ENCODE measurements at places on chromosomes 2 and 18.

- no peak for DNase-seq
Measured at GRCh38 chr18:55763298-55763697, 175.3 kb upstream of the TCF4 start.

GRCh38 chr18:7635948-7636347, 68.8 kb downstream of the PTPRM start:
- no peak for DNase-seq

DNA sequence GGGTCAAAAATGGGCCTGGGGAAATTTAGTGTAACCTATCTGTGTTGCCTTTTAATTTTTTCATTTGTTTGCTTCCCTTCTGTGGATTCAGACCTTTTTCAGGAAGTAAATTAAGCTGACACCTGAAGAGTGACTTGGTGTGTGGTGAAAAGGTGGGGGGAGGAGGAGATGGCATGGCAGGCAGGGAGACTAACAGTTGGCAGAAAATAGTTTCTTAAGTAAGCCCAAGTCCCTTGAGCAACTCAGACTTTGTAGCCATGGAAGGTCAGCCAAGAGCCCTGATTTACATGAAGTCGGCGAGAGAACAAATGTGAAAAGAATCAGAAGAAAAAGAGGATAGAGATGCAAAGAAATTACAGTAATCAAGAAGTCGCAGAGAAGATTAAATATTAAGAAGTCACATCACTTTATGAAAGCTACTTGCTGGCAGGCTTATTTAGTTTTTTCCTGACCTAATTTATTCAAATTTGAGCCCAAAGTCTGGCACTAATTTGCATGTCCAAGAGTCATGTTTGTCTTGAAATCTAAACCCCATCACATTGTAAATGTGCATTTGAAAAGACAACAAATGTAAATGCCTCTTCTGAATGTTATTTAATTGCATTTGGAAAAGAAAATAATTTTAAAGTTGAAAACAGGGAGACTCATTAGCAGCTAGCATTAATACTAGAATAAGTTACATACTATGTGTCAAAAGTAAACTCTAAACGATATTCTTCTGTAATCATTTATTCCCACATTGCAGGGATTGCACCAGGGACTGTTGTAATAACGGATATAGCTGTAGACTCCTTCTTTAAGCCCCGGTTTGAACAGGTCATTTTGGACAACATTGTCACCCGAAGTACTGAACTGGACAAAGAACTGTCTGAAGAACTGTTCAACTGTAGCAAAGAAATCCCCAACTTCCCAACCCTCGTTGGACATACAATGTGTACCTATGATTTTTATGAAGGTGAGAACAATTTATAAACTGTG, 19.3 kb downstream of the UPP2 start:
- no peak for DNase-seq

GRCh38 chr2:210224941-210225672, at the start of gene ACADL:
Gene ACADL (minus strand): TSS chr2:210225447. CDS start chr2:210225263, 184 bp downstream.
- DNase-seq = no peak

DNA sequence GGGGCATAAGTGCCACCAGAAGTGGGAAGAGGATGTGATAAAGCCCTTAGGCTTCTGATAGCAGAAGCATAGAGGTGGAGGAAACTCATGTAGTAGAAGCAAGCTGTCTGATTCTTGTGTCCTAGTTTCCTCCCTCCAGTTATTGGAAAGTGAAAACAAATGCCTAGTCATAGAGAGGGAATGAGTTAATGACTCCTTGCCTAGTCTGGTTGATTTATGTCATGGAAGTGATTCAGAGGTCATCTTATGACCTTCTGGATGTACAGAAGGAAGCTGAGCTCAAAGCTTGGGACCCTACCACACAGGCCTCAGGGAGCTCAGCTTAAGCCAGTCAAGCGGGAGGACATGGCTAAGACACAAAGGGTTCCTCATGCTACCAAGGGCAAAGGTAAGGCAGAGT, 232.2 kb downstream of the THSD7B start:
- no peak for DNase-seq

- no peak for DNase-seq
Measured at GRCh38 chr18:47821314-47821713, 109.1 kb downstream of the SMAD2 start.

DNA sequence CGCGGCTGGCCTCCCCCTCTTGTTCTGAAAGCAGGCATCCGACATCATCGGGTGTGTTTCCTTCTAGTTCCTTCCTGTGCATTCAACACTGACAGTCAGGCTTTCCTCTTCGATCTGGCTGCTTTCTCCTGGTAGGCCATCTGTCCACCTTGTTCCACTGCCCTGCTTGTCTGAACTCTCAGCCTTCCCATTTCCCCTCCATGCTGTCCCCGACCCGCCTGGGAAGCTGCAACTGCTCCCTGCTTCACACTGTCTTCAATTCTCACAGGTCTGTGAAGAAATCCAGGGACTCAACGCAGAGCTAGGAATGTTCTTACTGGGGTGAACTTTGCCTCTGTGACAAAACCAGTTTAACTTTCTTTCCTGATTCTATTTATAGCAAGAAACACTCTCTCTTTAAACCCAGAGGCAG, 43.0 kb downstream of the KIF3C start:
- no peak for DNase-seq

- no peak for DNase-seq
Measured at GRCh38 chr2:121717529-121717928, 19.1 kb downstream of the NIFK start.

- DNase-seq = no peak
Measured at GRCh38 chr2:100054426-100054825, 88.0 kb downstream of the AFF3 start.

DNA sequence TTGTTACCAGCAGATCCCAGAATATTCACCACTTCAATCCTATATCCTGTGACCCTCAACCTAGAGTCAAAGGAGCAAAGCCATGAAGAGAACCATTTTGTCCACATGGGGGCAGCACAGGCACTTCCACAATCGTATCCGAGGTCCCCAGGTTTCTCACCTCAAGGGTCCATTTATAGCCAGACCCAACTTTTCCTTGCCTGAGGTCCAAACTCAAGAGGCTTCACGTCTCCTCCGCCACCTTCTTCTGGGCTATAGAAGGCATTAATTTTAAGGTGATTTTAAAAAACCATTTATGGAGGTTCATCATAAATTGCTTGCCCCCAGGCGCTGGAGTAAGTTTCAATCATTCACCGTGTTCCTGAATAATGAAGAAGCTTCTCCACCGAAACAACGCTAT, 111.6 kb upstream of the NABP1 start:
- no peak for DNase-seq

DNA sequence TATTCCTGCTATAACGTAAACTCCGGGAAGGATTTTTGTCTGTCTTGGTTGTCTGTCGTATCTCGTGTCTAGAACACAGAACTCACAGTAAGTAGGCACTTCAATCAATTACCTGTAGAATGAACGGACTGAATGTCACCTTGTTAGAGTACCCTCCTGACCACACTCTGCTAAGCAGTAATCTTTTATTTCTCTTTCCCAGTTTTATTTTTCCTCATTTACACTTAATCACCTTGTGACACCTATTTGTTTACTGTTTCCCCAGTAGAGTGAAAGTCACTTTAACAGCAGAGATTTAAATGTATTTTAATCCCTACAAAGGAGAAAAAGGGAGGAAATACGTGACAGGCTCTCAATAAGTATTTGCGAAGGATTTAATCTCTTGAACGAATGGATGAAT, 514 bp upstream of the EPB41L5 start:
- DNase-seq = no peak

GRCh38 chr18:46104128-46104911, at the start of gene HAUS1:
Gene HAUS1 (plus strand): TSS chr18:46104385. CDS start chr18:46104412, 27 bp downstream.
- peak; percentile 67 for DNase-seq

DNA sequence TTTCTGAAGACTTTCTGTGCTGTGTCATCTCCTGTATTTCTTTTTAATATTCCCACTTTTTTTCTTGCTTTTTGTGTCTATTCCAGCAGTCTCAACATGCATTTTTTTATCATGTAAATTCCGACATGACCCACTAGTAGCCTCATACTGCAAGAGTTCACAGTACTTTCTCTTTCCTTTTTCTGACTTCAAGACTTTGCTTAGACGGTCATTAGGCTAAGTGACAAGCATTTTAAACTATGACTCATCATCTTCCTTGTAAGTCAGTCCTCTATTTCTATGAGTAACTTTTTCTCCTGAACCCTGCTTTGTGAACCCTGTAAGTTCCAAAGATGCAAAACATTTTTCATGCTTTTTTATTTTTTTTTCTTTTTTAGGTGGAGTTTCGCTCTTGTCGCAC, 381.2 kb downstream of the TXNL1 start:
- DNase-seq = peak; percentile 51

DNA sequence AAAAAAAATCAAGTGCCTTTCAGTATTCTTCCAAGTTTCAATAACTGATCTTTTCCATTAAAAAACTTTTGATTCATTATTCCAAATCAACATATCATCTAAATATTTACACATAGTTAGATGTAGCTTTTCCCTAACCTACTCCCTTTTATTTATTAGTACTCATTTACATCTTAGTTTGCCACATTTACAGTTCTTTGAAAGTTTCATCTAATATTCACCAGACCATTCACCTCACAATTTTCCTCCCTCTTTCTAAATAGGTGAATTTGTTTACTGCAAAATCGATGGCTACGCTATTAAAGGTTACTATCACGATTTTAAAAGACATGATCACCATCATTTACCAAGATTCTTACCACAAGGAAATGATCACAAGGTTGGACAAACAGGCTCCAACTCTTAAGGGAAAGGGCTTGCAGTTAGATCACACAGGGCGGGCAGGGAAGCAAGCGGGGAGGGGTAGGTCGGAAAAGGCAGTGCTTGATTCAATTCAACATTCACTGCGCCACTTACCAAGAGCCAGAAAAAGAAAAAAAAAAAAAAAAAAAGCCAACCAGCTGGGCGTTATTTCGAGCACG, 654 bp upstream of the MARCHF7 start:
- DNase-seq = no peak

GRCh38 chr18:69558052-69558451, 157.4 kb downstream of the DOK6 start:
- no peak for DNase-seq

- no peak for DNase-seq
Measured at GRCh38 chr2:2914252-2914651, 463.4 kb downstream of the EIPR1 start.

GRCh38 chr18:37948471-37948870, 382.9 kb upstream of the CELF4 start:
- no peak for DNase-seq

DNA sequence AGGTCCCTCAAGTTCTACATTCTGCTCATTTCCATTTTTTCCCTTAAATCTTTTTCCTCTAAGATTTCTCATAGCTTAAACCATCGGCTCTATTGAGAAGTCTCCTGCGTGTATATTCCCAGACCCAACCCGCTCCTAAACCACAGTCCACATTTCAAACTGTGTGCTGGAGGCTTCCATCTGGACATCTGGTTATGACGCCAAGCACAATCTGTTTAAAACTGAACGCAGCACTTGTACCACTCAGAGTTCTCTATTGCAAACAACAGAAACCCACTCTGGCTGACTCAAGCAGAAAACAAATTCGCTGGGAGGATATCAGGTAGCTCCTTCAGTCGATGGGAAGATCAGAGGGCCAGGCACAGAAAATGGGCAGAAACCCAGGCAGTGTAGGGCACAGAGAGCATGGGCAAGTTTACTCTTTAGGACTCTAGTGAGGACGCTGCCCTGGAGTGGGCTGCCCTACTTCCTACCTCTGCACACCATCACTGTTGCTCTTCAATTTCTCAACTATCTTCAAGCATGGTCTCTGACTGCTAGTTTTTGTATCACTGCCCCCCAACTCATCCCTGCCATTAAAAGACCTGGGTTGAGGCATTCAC, 5.6 kb upstream of the EML4 start:
- DNase-seq = no peak

GRCh38 chr2:236661762-236662110, 92.1 kb downstream of the ACKR3 start:
- DNase-seq = no peak

DNA sequence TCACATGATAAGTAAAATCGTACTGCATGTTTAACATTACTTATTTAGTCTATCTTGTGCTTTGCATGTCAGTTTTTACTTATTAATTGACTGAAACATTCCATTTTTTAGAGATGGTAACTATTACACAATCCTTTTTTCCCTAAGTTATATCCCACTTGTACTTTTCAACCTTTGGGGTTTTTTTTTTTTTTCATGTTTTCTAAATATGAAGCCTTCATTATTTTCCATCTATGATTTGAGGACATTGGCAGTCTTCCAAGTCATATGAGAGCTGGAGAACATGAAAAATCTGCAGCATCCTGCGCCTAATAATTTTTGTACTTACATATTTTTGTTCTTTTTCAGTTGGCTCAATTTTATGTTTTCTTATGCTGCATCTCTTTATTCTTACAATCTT, 113.9 kb downstream of the MYO1B start:
- no peak for DNase-seq

Measured in fibroblast of skin of left quadriceps (primary cell).